ENCODE measurements at places on chromosomes 6 and 20. TPM values are rescaled to one million over a fixed set of nuclear protein-coding genes. Genes with fewer than 3 reads are reported as not detected.

SEL1L2 gene
- total RNA-seq = not detected

FAM209B gene
- not detected for total RNA-seq

- DNase-seq = no peak
Measured at GRCh38 chr6:127855542-127856159, 45.2 kb downstream of the THEMIS start.

DNA sequence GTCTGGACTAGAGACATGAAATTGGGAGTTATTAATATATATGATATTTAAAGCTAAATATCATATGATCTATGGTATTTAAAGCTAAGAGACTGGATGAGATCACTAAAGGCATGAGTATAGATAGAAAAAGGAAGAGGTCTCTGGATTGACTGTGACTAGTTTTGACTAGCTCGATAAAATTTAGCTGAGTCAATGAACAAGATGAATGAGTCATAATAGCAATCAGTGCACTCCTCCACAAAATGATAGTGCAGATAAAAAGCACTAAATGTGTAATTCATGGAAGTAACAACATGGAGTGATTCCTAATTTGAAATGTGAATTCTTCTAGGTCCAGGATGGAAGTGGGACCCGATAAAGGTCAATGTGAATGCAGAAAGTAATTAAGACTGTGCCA lies 127.4 kb downstream of the PFDN4 start:
- no peak for DNase-seq

GRCh38 chr6:167956983-167957492 lies 40.4 kb upstream of the KIF25 start:
- no peak for DNase-seq

DNA sequence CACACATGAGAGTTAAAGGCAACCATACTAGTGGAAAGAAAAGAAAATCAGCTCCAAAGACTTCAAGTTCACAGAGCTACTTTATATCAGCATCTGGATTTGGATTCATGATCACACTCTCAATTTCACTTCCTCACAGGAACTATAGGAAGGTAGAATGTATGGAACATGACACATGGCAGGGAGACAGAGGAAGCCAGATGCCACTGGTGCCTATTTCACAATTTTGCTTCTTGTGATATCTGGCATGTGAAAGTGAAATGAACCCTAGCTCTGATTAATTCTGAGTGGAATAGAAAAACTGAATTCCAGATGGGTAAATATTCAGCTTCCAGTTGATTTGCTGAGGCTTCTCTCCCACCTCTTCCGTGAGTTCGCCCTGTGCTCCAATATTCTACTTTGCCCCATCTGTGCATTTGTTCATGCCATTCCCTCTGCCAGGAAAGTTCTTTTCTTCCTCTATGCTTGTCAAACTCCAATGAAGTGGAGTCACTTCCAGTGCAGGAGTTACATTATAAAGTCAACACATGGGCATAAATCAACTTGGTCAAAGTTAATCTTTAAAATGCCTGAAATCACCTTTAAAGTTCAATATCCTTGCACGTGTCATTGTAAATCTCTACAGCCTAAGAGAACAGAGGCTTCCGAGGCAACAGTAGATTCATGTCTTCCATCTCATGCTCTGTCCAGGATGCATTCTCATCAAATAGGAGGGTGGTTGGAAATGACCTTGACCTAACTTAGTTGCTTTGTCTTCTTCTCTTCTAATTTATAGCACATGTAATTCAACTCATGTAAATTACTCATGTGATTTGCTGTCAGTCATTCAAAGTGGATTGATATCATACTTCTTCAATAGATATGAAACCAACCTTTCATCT lies 275.3 kb downstream of the HIVEP2 start:
- no peak for DNase-seq

DNA sequence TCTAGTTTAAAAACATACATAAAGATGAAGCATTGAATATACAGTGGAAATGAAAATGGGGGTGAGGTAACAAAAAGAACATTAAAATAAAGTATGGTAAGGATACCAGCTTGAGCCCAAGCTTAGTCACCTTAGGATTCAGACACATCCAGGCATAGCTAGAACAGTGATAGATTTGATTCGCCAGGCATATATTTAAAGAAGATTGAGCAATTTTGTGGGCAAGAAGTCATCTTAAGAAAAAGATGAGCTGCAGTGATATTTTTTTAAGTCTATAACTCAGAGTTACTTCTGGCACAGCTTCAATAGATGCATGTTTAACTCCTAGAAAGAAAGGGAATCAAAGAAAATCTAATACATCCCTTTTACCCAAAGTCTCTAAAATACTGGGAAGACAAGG lies 97.9 kb downstream of the BMP5 start:
- DNase-seq = no peak

- no peak for DNase-seq
Measured at GRCh38 chr6:159826968-159827647, 27.0 kb downstream of the PNLDC1 start.

DNA sequence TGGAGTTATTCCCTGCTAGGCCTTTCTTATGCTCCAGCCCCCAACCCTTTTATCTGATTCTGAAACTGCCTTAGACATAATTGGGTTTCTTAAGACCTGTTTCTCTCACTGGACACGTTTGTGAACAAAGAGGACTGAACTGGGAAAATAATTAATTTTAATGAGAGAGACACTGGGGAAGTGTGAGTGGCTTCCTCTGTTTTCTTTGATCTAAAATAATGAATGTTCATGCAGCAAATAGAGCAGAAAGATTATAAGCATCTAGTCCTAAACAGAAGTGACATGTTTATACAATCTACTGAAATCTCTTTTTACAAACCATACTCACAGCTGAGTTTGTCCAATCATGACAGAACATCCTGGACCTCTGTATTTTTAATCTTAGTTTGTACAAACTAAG lies 157.6 kb downstream of the SH3BGRL2 start:
- no peak for DNase-seq

GRCh38 chr6:170523256-170524171 lies 29.6 kb downstream of the PSMB1 start:
- DNase-seq = no peak

GRCh38 chr6:52788478-52788877 lies 15.1 kb downstream of the GSTA1 start:
- DNase-seq = no peak

DNA sequence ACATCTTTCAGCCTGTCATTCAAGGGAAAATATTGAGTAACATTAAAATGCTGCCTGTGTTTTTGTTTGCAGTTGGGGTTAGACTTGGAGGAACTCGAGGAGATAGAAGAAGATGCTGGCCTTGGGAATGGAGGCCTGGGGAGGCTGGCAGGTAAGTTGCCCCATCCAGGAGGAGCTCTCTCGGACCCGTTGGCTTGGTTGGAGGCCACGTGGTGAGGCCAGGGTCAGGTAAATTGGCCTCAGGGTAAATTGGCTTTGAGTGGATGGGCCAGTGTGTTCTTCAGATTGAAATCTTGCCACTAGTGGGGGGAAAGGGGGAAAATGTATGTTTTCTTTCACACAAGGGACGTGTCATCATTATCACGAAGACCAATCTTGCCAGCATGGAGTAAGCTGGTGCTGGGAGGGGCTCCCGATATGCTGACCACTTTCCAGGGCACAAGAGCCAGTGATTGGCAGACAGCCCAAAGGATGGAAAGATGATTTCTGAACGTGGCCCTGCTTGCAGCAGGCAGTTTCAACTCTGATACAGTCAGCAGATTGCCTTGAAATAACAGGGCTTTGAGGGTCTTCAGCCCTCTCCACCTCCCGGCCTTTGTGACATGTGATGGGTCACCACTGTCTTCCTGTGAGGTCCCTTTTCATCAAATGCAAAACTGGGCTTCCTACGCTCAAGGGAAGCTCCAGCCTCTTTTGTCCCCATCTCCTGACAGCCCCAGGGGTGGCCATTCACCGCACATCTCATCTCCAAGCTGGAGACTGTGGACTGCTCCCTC lies 21.4 kb downstream of the PYGB start:
- no peak for DNase-seq
